CD4-positive, alpha-beta T cell treated with Interleukin-1 beta for 1 hour (primary cell): ENCODE measurements at places on chromosomes 2 and 18.

DNA sequence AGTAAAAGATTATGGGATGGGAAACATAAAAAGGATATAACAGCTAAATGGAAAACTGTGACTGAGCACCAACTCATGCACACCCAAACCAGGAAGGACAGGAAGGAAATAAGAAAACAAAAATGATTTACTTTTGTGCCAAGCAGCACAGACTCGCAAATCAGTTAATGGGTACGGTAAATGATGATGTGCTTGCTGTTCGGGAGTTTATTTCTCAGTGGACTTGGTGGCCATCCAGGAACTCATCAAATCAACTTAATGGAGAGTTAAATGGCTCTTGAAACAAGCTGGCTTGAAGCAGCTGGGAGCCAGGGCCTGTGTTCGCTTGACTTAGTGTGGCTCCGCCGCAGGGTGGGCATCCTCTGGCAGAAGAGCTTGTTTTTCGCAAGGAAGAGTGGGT lies 36.2 kb downstream of the MTCL1 start:
- no peak for DNase-seq

- no peak for DNase-seq
Observed at GRCh38 chr18:42936289-42936688, 179.2 kb downstream of the RIT2 start.

- DNase-seq, result no peak
Observed at GRCh38 chr18:31954349-31954748, 11.4 kb upstream of the TRAPPC8 start.

DNA sequence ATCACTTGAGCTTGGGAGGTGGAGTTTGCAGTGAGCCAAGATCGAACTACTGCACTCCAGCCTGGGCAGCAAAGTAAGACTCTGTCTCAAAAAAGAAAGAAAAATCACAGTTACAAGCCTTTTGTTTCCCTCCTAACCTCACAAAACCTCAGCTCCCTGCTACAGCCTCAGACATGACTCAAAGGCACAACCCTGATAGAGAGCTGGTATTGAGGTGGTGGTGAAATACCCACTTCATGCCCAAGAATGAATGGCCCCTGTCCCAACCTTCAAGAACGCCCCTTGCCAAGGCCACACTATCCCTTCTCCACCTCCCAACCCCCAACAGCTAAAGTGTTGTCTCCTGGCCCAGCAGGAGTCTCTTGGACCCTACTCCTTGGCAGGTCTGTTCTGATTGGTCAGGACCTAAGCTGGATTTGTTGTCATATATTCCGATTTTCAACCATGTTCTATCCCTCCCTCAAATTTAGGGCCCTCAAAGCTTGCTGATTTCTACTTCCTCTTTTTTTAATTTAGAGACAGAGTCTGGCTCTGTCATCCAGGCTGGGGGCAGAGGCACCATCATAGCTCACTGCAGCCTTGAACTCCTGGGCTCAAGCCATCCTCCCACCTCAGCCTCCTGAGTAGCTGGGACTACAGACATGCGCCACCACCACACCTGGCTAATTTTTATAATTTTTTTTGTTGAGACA lies 61.9 kb upstream of the BZW1 start:
- DNase-seq, result no peak

DNA sequence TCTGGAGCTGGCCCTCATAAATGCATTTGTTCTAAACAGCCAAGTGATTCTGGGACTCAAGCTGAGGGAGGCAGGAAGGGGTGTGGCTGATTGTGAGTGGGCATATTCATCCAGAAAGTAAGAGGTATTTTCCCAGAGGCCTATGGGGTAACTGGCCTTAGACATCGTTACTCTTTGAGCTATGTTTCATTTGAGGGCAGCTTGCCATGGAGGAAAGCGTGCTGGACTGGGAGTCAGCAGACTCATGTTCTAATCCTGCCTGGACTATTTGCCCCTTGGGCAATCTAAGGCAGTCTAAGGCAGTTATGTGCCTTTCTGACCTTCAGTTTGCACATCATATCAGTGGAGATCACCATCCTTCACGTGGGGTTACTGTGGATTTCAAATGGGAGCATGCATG lies 93.5 kb upstream of the SLC14A2 start:
- no peak for DNase-seq

DNA sequence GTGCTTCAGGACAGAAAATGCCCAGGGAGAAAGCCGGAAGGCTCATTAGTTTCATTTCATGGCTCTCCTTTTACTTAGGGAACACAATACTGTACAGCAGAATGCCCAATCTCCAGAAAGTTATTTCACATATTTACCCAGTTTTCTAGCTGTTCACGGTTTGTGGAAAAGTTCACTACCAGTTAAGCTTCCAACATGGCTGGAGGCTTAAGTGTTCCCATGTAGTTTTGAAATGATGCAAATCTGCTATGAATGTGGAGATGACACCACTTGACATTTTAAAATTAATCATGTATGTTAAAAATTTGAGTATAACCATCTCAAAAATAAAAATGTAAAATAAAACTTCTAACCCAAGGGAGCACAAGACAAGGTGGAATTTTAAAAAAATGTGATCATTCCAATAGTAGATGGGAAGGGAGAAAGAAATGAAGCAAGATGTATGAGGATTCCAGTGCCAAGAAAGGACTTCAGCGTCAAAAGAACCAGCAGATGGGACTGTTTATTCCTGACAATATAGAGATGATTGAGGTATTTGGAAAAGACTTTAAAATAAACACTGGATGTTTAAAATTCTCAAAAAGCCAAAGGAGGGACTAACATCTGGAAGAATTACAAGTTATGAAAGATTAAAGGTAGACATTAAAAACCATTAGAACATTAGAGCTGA lies 60.9 kb upstream of the OSR1 start:
- no peak for DNase-seq

GRCh38 chr2:210318486-210318885 lies 3.5 kb upstream of the MYL1 start:
- DNase-seq, result no peak

GRCh38 chr2:120659275-120659977 lies 76.2 kb upstream of the GLI2 start:
- no peak for DNase-seq

- DNase-seq, result no peak
Observed at GRCh38 chr18:62073461-62074281, 113.2 kb downstream of the PIGN start.

DNA sequence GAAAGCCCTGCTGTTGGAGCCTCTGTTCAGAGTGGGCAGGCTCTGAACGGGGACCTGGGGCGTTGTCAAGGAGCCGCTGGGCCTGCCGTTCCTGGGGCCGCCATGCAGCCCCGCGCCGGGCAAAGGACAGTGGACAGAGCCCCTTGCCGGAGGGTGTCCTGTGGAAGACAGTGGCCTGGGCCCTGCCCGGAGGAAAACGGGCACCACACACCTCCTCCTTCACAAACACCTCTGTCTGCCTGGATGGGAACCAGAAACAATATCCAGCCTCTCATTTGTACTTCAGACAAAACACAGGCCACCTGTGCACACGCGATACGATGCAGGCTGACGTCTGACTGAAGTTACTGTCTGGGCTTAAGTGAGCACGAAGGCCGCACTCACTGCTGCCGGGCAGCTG lies 233.7 kb downstream of the TWIST2 start:
- DNase-seq, result no peak

GRCh38 chr2:233991196-233991595 lies 59.3 kb upstream of the SPP2 start:
- DNase-seq, result peak; percentile 10

GRCh38 chr18:59041819-59042815 lies 97.6 kb upstream of the SEC11C start:
- DNase-seq, result no peak

DNA sequence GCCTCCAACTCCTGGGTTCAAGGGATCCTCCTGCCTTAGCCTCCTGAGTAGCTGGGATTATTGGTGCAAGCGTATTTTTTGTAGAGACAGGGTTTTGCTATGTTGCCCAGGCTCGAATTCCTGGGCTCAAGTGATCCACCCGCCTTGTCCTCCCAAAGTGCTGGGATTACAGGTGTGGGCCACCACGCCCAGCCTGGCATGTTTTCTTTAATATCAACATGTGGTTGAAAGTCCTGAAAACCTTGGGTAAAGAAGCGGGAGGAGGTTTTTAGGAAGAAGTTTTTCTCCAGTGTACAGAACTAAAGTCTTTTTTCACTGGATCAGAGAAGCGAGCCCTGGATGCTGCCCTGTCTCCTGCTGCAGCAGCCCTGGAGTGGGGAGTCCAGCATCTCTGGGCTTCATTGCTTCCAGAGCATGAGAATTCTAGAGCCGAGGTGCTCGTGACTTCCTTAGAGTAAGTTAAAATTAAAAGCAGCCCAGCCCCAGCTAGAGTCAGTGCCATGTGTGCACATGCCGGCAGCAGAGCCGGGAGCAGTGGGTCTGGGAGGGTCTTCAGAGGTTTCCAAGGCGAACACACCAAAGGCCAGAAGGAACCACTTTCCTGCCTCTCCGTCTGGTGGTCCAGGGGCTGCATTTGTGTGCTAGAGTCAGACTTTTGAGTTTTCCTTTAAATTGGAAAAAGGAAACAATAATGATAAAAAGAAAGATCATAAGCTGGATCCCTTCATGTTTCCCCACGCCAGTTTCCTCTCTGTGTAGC lies 31.2 kb downstream of the ITGB1BP1 start:
- no peak for DNase-seq

DNA sequence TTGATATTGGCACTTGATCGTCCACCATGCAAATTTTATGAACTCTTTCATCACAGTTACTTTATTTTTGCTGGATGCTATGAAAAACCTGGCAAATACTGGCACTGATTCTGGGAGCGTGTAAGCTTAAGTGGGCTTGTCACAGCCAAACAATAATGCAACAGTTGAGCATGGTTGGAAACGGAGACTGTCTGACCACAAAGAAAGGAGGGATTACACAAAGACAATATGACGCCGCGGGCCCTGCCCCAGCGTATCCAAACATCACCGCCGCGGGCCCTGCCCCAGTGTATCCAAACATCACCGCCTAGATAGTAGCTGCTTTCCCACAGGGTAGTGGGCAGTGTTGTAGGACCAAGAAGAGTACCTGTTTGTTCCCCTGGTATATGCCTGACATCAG lies 135.9 kb downstream of the PRPF40A start:
- DNase-seq, result no peak

- no peak for DNase-seq
Observed at GRCh38 chr2:232353660-232354059, 24.9 kb upstream of the ALPP start.

DNA sequence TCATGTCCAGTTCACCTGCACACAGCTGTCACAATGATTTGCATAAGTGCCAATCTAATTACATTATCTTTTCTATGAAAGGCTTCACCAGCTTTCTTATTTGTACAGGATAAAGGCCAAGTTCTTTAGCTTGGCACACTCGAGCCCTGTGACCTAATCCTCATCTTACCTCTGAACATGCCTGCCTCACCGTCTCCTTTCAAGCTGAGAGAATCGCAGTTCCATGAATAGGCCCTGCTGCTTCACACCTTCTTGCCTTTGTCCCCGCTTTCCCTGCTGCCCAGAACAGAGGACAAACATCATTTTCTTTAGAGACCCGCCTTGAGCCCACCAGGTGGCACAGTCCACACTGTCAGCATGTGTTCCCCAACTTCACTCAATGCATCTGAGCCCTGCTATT lies 1094.7 kb downstream of the BCL11A start:
- DNase-seq, result no peak

- DNase-seq, result no peak
Observed at GRCh38 chr2:12684471-12684936, 32.2 kb upstream of the TRIB2 start.

DNA sequence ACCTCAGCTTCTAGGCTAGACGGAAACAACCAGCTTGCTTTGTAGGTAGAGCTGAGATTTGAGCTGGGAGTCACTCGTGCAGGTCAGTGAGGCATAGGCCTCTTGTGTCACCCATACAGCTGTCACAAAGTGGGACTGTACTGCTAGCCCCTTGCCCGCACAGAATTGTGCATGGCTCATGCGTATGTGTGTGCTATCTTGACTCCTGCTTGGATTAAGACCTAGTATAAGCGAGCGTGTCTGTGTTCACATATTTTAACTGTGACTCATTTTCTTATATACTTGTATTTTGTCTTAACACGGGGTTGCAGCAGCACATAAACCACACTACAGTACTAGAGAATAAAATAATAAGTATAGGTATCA lies 20.1 kb downstream of the CEP68 start:
- no peak for DNase-seq

- no peak for DNase-seq
Observed at GRCh38 chr2:230591850-230592249, 120.8 kb upstream of the CAB39 start.

- no peak for DNase-seq
Observed at GRCh38 chr2:157698430-157698829, 69.8 kb upstream of the ACVR1C start.

- no peak for DNase-seq
Observed at GRCh38 chr2:168526641-168527040, 70.6 kb downstream of the CERS6 start.
